Esophagus squamous epithelium (tissue), 5 donors: ENCODE measurements at places on chromosomes 5 and 9. TPM values are rescaled to one million over a fixed set of nuclear protein-coding genes. Genes with fewer than 3 reads are reported as not detected.

C9orf153 gene
- not detected for total RNA-seq

PTGER4 gene
- 7.1 TPM for total RNA-seq

TMEM215 gene
- not detected for total RNA-seq

PTBP3 gene
- 74.6 TPM for total RNA-seq

LCN15 gene
- total RNA-seq, result not detected

EIF4EBP3 gene
- total RNA-seq, result 7.1 TPM

DOK3 gene
- total RNA-seq, result 4.5 TPM
